ENCODE measurements at places on chromosomes 11 and 22.

DNA sequence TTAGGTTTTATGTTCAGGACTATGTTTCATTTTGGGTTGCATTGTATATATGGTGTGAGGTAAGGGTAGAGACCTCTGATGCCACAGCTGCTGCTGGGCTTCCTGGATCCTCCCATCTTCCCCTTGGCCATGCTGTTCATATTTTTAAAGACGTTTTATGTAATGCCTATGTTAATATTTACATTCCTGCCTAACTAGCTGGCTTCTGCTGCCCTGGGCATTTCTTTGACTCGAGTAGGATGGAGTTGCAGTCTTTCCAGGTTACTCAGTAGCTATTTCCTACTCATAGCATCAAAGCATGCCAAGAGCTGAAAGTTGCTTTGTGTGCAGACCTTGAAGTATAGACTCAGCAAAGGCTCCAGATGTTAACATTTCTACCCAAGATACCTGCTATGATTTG lies 220.5 kb upstream of the CADM1 start:
- DNase-seq: peak; percentile 70

GRCh38 chr11:124633355-124633754 lies 10.7 kb downstream of the TBRG1 start:
- no peak for DNase-seq

DNA sequence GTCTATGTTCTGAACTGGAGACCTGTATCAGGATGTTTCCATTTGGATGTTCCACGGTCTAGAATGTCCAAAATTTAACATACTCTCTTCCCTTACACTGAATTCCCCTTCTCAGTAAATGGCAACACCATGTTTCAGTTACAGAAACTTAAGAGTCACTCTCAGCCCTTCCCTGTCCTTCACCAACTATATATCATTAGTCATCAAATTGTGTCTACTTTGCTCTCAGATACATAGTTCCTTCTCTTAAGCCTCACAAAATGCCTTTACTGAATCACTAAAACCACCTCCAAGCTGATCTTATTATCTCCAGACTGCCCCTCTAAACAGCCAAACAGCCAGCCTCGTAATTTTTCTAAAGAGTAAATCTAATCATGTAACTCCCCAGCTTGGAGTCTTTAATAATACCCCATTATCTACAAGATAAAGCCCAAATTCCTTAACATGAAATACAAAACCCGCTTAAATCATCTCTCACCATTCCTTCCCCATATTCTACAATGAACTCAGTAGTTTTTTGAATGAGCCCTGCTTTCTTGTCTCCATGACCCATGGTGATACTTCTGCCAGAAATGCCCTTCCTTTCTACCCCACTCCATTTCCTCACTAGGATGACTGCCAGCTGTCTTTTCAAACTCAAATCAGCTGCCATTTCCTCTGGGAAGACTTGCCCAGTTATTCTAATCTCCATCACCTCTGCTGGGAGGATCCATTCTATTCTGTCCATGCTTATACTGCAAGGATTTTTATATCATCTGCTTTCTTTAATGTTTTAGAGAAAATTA lies 102.7 kb upstream of the ARHGAP42 start:
- no peak for DNase-seq

GRCh38 chr11:3867209-3868091 lies 12.0 kb downstream of the STIM1 start:
- DNase-seq: no peak

DNA sequence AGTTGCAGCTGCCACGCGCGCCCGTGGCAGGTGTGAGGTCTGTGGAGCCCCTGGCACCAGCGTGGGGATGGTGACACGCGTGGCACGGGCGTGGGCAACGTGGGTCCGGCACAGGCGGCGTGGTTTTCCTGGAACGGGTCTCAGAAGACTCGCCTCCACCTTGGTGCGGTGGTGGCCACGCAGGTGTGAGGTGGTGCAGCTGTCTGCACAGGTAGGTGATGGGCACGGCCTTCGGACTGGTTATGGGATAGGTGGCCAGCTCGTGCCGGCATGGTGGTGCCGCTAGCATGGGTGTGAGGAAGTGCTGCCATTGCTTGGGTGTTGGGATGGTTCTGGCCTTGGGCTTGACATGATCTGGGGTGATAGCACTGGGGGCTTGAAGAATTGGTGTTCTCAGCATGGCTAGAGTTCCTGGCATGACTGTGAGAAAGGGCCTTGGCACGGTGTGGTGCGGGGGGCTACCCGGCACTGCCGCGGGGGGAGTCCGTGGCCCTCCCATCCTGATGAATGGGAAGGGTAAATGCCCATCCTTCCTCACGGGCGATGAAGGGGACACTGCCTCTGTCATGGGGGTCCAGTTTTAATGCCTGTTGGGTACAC lies 531 bp downstream of the DAGLA start:
- DNase-seq: no peak

DNA sequence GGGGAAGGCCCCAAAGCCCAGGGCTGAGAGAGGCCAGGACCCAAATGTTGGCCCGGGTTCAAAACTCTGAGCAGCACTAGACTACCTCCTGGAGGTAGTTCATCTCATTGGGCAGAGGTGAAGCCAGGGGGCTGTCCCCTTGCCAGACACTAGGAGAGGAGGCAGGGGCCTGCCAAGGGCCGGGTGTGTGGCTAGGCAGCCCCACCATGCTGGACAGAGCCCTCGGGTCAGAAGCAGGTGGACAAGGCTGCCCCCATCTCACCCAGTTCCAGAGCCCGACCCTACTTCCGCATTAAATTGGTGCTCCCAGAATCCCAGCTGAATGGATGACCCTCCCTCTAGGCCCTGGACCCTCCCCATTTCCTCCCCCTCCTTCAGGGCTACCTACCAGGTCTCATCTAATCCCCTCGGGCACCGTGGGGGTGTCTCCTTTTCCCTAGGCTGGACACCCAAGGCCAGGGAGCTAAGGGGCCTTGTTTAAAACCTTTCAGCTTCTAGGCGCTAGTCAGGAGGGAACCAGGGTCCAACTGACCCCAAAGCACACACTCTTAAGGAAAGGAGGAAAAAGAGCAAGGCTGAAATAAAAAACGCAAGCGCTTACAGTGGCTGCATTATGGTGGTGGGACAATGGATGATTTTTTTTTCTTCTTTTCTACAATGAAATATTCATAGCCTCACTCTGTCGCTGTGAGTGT lies 72.1 kb upstream of the TCF20 start:
- DNase-seq: no peak

DNA sequence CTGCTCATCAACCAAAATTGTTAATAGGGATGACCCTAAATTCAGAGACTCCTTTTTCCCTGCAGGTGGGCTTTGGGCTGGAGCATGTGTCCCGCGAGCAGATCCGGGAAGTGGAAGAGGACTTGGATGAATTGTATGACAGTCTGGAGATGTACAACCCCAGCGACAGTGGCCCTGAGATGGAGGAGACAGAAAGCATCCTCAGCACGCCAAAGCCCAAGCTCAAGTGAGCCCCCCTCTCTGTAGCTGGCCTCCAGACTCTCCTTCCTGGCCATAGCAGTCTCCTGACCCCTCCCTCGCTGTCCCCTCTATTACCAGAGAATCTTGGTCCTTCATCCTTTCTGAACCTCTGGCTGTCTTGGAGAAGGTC lies 47.9 kb upstream of the RAB1B start:
- DNase-seq: no peak

- no peak for DNase-seq
Observed at GRCh38 chr11:46678741-46679130, 21.7 kb downstream of the ARHGAP1 start.

DNA sequence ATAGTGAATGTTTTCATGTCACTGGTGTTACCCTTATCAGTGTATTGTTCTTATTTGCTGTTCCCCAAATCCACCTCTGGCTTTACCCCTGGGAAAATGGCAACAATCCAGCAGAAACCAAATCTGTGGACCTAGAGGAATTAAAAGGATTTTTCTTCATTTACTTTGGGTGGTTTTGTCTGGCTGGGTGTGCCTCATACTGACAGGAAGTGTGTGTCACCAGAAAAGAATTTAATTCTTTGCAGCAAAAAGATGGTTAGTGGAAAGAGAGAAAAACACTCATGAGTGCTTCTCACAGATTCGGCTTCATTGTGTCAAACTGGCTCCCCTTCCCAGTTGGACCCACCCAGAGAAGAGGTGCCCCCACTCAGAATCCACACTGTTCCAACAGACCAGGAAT lies 38.9 kb downstream of the FZD4 start:
- peak; percentile 87 for DNase-seq

- DNase-seq: peak; percentile 55
Observed at GRCh38 chr22:42169055-42169469, 38.5 kb upstream of the CYP2D6 start.

DNA sequence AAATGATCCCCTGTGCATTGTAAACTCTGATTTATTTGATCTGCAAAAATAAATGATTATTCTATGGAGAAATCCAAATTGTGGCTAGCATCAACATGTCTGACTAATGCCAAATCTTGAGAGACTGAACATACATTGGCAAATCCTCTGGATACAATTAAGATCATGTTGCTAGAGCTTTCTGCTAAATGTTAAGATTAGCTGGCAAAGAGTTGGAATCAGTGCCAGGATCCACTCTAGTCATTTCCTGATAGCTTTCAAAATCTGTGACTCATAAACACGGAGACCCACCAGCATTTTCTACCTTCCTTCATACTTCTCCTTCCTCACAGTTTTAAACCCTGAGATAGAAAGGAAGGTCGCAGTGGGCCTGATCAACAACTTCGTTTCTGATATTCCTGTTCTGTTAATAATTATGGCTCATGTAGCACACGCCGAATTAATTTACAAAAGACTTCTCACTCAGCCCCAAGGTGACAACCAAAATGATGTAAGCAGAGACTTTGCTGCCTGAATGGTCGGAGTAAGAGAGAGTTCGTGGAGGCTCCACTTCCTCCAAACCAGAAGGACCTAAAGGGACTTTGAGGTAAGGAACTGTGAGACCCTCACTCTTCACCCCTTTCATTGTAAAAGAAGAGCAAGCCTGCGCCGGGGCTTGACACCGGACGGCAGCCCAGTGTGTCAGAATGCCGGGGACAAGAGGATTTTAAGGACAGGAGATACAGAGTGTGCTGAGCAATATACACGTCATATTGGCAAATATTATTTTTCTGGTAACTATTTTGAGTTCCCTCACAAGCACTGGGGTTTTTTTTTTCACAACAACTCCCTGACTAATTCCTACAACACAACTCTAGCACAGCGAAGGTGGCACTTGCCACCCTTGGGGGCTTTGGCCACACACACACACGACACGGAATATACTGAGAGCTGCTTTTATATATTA lies 42.0 kb downstream of the SERPINH1 start:
- DNase-seq: peak; percentile 92

DNA sequence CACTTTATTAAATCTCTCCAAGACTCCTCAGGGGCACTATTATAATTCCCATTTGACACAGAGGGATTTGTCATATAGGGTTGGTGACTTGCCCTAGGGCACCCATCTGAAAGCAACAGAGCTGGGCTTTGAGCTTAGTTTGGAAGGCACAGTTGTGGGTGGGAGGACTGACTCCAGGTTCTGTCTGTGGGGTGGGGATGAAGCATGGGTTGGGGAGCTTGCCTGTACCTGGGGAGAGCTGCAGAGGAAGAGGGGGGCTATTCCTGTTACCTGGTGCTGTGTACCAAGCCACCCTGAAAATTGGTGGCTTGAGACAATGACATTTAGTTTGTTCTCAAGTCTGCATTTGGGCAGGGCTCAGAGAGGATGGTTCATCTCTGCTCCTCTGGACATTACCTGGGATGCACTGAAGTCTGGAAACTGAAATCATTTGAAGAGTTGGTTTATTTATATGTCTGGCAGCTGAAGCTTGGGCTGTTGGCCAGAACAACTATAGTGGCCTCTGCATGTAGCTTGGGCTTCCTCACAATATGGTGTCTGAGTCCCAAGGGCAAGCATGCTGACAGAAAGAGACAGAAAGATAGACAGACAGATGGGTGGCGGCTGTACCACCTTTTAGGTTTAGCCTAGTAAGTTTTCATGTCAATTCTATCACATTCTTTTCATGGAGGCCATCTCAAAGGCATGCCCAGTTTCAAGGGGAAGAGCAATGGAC lies 44.9 kb downstream of the LRRC32 start:
- no peak for DNase-seq

- peak; percentile 61 for DNase-seq
Observed at GRCh38 chr11:62472063-62472884, 53.4 kb downstream of the SCGB1A1 start.

- DNase-seq: no peak
Observed at GRCh38 chr22:25080855-25081254, 118.8 kb upstream of the CRYBB3 start.

GRCh38 chr11:24298146-24298545 lies 198.7 kb upstream of the LUZP2 start:
- DNase-seq: peak; percentile 9

DNA sequence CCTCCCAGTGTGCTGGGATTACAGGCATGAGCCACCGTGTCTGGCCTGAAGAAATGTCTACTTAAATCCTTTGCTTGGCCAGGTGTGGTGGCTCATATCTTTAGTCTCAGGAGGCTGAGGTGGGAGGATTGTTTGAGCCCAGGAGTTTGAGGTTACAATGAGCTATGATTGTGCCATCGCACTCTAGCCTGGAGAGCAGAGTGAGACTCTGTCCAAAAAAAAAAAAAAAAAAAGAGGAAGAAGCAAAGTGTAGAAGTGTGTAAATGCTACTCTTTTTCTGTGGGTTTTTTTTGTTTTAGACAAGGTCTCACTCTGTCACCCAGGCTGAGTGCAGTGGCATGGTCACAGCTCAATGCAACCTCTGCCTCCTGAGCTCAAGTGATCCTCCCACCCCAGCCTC lies 6.4 kb upstream of the ATG16L2 start:
- no peak for DNase-seq

- peak; percentile 81 for DNase-seq
Observed at GRCh38 chr11:111260811-111261210, 15.3 kb downstream of the POU2AF2 start.

GRCh38 chr11:109422870-109423465 lies 978 bp downstream of the C11orf87 start:
- DNase-seq: peak; percentile 28

GRCh38 chr11:106077609-106078455 lies at the start of gene AASDHPPT:
TSS of gene AASDHPPT (plus strand) at chr11:106077662. CDS start at chr11:106077711, 49 bp downstream.
- peak; percentile 26 for DNase-seq

- DNase-seq: peak; percentile 17
Observed at GRCh38 chr11:94583866-94584500, 16.8 kb downstream of the PIWIL4 start.

- peak; percentile 18 for DNase-seq
Observed at GRCh38 chr11:83257761-83258168, 28.4 kb downstream of the CCDC90B start.

DNA sequence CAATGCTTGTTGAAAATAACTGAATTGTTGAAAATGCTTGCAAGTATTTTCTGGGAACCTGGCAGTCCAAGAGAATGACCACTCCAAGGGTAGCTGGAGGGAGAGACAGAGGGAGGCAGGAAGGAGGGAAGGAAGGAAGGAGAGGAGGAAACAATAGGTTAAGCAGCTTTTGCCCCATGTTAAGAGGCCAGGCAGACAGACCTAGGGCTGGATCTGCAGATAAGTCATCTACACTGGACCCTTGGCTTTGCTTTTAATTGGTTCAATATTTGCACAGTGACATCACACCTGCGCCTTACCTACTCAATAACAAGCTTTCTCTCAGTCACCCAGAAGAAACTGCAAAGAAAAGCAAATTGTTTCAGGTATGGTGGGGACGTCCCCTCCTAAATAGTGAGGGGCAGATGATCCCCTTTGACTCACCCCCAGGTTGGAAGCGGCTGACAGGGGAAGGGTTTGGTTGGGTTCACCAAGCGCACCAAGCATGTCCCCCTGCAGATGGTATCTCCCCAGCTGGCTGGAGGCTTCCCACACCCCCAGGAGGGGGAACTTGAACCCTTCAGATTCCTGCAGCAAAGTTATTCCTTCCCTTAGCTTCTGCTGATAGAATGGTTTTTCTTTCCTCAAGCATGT lies 24.3 kb downstream of the MYH9 start:
- no peak for DNase-seq

GRCh38 chr11:3631331-3631730 lies 10.5 kb downstream of the ART5 start:
- no peak for DNase-seq

Measured in fibroblast of skin of abdomen (primary cell).